Activated CD4-positive, alpha-beta T cell treated with anti-CD3 and anti-CD28 coated beads, Interleukin-2, amount 10 ng/mL, durations not matched to agents 7 days and 5 days (primary cell): ENCODE measurements at places on chromosomes 1 and 21. TPM values are rescaled to one million over a fixed set of nuclear protein-coding genes. Genes with fewer than 3 reads are reported as not detected.

The GNAT2 gene
- not detected for total RNA-seq

The KTI12 gene
- 12.9 TPM for total RNA-seq

GRCh38 chr21:37460196-37460595 is 93.6 kb downstream of the DYRK1A start:
- no peak overlapping the region for H3K27ac ChIP-seq
- peaks cover 77% of the 10 kb centered on the region for H3K4me1 ChIP-seq
- no peak overlapping the region for H3K4me3 ChIP-seq
- DNase-seq: no peak
- H3K36me3 ChIP-seq: peaks cover 8% of the 10 kb centered on the region

The ZNF648 gene
- not detected for total RNA-seq

The STRIP1 gene
- 33.4 TPM for total RNA-seq

The ABCG1 gene
- 10.2 TPM for total RNA-seq

DNA sequence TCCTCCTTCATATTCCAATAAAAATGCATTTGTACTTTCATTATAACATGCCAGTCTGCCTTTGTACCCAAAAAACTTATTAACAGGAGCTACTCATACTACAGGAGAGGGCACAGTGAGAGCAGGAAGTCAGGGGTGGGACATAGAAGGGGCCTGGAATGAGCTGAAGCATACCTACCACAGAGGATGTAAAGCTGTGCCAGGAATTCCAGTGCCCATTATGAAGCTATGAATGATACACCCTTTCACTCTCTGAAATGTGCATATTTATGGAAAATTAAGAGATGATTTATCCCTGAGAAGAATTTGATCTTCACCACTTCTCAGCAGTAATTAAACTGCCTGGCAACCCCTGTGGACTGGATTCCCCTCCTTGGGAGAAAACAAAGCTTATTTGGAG is 65.8 kb downstream of the ATP5PO start:
- H3K4me1 ChIP-seq: no peaks in the 10 kb centered on the region
- no peaks in the 10 kb centered on the region for H3K27me3 ChIP-seq
- H3K4me3 ChIP-seq: no peak overlapping the region

DNA sequence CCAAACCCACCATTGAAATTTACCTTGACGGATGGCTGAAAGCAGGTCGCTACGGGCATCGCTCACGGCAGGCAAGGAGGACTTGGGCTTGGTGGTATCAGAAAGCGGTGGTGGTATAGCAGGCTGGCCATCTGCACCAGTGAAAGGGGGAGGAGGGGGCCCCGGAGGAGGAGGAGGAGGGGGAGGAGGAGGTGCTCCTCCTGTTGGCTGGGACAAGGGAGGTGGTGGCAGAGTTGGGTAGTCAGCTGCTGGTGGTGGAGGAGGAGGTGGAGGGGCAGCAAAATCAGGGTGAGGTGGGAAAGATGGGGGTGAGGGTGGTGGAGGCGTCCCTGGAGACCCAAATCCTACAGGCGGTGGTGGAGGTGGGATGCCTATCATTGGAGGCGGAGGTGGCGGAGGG is 17.2 kb downstream of the GPR3 start:
- no peaks in the 10 kb centered on the region for H3K4me1 ChIP-seq
- H3K4me3 ChIP-seq: no peak overlapping the region
- no peak overlapping the region for H3K27ac ChIP-seq
- H3K36me3 ChIP-seq: peaks cover 61% of the 10 kb centered on the region

GRCh38 chr21:36477001-36477400 is 2.9 kb downstream of the CLDN14 start:
- DNase-seq: no peak
- no peak overlapping the region for H3K4me3 ChIP-seq
- H3K4me1 ChIP-seq: no peaks in the 10 kb centered on the region
- H3K27ac ChIP-seq: no peak overlapping the region

DNA sequence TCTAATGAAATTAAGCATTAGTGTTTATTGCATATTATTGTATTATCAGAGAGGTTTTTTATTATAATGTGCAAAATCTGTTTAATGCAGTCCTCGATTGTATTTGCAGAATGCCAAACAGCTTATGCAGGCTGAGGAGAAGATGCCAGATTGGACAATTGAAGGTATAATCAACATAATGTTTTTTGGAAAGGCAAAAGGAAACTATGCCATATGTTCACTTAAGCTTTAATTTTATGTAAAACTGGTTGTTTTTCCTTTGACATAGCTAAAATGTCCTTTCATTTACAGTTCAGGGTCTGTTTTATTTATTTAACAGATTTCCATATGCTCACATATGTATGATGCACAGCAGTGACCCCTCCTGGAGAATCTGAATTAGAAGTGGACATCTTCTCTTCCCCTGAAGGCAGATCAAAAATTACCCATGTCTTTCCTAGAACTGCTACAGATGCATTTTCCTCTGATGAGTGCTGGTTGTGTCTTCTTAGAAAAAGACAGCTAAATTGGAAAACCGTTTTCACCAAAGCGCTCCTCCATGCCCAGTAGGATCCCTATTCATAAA is 143.5 kb upstream of the USH2A start:
- no peaks in the 10 kb centered on the region for H3K27me3 ChIP-seq
- no peak overlapping the region for H3K4me3 ChIP-seq
- no peaks in the 10 kb centered on the region for H3K4me1 ChIP-seq
- no peak overlapping the region for H3K27ac ChIP-seq
- no peak for DNase-seq
- H3K36me3 ChIP-seq: no peaks in the 10 kb centered on the region

The SLC45A3 gene
- total RNA-seq: not detected

DNA sequence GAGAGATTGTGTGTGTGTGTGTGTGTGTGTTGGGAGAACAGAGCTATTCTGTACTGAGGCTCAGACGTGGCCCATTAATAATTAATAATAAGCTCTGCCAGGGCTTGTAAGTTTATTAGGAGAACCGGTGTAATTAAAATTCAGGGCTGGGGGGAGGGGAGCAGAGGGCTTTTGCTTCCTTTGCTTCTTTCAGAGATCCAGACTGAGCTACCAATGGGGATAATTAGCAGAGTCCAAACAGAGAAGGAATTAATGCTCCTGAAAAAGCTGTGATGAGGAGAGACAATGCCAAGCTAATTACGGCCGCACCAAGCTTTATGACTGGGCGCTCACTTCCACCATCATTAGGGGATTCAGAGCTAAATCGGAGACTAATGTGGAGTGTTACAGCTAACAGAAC is 4.5 kb downstream of the SYT6 start:
- H3K36me3 ChIP-seq: no peaks in the 10 kb centered on the region
- no peak overlapping the region for H3K27ac ChIP-seq

The F5 gene
- 12.2 TPM for total RNA-seq

GRCh38 chr1:11731691-11732283 is 4.1 kb upstream of the AGTRAP start:
- no peaks in the 10 kb centered on the region for H3K27me3 ChIP-seq

DNA sequence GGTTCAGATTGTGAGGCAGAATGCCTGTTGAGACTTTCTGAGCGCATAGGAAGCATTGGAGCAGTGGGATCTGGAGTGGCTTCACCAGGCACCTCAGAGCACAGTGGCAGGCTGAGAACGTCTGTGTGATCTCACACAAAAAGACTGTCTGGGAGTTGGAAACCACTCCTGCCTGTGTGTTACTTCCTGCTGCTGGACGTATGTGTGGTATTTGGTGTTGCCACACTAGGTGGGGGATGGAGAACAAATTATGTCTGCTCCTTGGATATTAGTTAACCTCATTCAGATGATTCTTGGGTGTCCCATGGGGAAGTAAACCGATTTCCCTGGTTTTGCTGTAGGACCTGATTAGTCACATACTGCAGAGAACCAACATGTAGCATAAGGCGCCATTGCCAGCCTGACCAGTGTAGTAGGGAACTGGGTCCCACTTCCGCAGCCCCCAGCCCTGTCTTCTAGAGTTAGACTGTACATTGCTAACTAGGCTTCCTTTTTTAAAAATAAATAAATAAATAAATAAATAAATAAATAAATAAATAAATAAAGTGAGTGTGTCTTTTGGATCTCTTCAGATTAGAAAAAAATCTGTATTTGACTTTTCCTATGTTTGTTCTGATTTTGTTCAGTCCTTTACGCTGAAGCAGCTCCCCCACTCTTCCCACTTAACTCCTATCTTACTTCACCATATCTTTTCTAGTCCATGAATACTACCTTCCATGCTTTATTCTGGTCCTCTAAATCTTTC is 26.9 kb downstream of the UCK2 start:
- DNase-seq: no peak
- H3K4me3 ChIP-seq: no peak overlapping the region
- H3K36me3 ChIP-seq: peaks cover 8% of the 10 kb centered on the region
- no peak overlapping the region for H3K27ac ChIP-seq
- H3K27me3 ChIP-seq: no peaks in the 10 kb centered on the region
- H3K4me1 ChIP-seq: peaks cover 56% of the 10 kb centered on the region

The CD101 gene
- 3.4 TPM for total RNA-seq

- H3K4me3 ChIP-seq: no peak overlapping the region
- H3K27me3 ChIP-seq: no peaks in the 10 kb centered on the region
- no peak overlapping the region for H3K27ac ChIP-seq
- H3K36me3 ChIP-seq: no peaks in the 10 kb centered on the region
- no peaks in the 10 kb centered on the region for H3K4me1 ChIP-seq
Measured at GRCh38 chr1:45446950-45447672, 43.9 kb downstream of the TESK2 start.
